ENCODE measurements at places on chromosomes 1 and 21.

DNA sequence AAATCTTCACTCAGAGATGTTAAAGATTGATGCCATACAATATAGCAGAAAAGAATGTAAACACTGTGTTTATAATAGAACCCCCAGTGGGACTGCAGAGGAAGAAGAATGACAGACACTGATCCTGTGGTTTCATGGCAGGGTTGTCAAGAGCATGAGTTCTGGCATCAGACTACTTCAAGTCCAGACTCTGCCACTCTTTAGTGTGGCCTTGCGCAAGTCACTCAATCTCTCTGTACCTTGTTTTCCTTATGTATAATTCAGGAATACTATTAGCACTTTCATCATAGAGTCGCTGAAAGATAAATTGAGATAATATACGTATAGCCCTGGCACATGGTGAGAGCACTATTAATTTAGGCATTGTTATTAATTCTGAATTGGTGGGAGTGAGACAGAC, 38.5 kb upstream of the BCL9 start:
- DNase-seq: no peak

DNA sequence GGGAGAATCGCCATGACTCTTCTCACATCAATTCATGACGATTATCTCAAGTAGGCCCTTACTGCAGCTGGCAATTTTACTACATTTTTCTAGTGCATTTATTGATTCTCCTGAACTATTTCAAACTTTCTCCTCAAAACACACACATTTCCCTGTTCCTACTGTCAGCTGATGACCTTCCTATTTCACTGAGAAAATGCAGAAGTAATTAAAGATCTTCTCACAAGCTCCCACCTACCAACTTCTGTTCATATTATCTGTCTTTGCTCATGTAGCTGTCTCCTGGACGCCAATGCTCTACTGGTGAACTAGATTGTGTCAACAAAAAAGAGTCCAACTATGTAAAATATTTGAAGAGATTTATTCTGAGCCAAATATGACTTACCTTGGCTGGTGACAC, 36.4 kb upstream of the FASLG start:
- no peak for DNase-seq

GRCh38 chr1:218887141-218887925, 286.3 kb upstream of the LYPLAL1 start:
- no peak for DNase-seq

GRCh38 chr1:165542015-165542631, 1.7 kb upstream of the LRRC52 start:
- DNase-seq: no peak

DNA sequence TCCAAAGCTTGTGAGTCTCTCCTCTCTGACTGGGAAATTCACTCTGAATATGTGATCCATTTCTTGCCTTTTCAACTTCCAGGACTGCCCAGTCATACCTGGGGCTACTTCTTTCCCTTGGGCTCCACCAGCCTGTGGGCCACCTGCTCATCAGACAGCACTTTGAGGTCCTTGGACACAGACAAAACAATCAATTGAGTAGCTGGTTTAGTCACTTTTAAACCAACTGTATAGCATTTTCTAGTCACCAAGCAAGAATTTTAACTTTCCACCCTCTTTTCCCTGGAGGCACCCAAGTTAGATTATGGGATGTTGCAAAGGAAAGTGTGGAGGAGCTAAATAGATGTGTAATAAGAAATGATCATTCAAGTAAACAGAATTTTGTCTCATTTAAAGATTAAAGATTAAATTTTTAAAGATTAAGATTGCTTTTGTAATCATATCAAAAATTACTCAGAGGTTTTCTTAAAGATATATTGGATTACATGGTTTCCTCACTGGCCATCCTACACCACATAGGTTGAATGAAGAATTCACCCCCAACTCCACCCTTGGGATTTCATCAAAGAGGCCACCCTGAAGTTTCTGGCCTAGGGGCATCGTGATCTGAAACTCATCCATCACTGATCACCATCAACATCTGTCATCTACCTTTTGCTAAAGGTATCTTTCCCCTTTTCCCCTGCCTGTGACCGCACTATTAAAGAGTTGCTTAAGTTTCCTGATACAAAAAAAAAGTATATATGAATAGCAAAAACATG, 219.2 kb upstream of the NR5A2 start:
- DNase-seq: no peak

DNA sequence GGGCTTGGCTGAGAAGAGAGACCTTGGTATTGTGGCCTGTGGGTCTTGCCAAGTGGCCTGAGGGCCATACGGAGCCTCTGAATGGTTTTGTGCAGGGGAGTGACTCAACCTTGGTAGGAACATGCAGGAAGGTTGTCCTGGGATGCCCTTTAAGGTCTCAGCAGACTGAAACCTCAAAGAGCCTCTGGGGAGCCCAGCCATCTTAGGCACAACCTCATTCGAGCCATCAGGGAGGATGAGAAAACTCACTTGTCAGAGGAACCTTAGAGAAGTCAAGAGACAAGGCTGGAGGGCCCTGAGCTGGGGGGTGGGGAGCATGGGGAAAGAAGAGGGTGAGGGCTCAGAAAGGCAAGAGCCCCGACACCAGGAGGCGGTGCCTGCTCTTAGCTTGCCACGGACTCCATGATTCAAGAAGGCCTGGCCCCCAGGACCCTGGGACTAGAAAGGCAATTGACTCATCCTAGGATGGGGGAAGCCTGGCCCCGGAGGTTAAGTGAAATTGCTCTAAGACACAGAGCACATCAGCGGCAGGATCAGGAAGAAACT, 13.0 kb downstream of the IFI6 start:
- DNase-seq: no peak

- DNase-seq: no peak
Measured at GRCh38 chr1:29645586-29645985, 409.3 kb downstream of the PTPRU start.

DNA sequence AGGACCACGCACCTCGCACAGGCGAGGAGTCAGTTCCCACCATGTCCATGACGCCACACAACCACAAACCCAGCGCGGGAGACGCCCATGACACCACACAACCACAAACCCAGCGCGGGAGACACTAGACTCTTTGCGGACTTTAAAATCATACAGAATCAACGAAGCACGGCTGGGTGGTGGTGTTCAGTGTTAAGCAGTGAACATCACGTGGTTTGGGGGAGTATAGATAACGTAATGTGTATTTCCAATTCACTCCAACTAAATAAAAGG, 19.2 kb downstream of the PTTG1IP start:
- no peak for DNase-seq

GRCh38 chr1:53299233-53299632, 28.6 kb downstream of the LRP8 start:
- DNase-seq: no peak

GRCh38 chr1:195663549-195664280, 944.5 kb downstream of the KCNT2 start:
- DNase-seq: peak; percentile 85

- DNase-seq: peak; percentile 34
Measured at GRCh38 chr1:203509135-203509534, 15.2 kb downstream of the OPTC start.

DNA sequence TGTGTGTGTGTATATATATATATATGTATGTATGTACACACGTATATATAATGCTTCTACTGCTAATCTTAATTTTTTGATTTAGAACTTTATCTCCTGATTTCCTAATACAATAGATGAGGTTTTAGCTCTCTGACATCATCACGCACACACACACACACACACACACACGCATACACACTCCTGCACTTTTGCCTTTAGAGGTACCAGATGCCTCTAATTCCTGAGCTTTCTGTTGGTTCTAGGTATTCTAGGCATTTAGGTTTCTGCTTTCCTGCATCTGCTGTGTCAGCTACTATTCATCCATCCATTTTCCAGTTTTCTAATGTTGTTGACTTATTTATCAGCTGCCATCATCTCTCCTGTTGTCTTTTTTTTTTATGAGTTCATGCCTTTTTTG, 348.3 kb downstream of the ASTN1 start:
- no peak for DNase-seq

DNA sequence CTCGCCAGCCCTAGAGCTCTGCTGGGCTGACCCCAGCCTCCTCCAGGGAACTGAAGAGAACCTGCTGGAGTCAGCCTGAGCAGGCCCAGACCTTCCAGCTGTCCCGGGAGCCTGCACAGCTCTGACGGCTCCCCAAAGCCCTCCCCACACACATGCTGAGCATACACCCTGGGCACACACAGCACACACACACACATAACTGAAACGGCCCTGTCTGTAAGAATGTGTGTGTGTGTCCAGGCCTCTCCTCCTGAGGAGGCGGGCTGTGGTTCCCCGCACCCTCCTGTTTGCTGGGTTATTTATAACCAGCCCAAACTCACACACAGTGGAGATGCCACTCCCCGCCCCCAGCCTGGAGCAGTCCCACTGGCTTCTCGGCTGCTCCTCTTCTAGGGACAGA, 20.2 kb downstream of the SDC3 start:
- DNase-seq: peak; percentile 96

- no peak for DNase-seq
Measured at GRCh38 chr1:1761504-1762376, 16.5 kb downstream of the NADK start.

GRCh38 chr1:159012495-159012894, 2.8 kb downstream of the IFI16 start:
- DNase-seq: no peak

GRCh38 chr1:201709564-201710295, 119.2 kb upstream of the IPO9 start:
- DNase-seq: peak; percentile 80

DNA sequence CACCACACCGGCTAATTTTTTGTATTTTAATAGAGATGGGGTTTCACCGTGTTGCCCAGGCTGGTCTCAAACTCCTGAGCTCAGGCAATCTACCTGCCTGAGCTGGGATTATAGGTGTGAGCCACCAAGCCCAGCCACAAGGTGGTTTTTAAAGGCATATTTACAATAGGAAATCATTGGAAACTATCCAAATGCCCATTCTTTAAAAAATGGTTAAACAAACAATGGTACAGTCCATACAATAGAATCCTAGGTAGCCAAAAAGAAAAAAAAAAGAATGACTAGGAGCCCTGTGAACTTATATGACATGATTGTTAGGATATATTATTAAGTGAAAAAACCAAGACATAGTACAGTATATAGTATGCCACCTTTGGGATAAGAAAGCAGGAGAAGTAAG, 5.3 kb downstream of the ATP2B4 start:
- DNase-seq: no peak

DNA sequence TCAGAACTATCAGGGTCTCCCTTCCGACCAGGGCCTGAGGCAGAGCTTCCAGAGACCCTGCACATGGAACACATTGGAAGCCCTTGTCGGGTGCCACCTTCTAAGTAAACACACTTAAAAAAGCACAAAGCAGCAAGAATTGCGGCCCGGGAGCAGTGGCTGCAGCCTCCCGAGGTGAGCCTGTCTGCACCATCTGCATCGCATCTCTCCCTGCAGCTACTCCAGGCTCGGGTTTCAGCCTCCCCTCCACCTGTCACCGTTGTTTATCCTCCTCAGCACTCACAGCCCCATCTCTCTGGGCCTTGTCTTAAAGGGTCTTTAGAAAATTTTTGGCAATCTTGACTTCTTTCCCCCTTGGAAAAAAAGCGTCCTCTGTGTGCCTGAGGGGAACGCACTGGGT, 95.1 kb upstream of the ARHGEF16 start:
- no peak for DNase-seq

DNA sequence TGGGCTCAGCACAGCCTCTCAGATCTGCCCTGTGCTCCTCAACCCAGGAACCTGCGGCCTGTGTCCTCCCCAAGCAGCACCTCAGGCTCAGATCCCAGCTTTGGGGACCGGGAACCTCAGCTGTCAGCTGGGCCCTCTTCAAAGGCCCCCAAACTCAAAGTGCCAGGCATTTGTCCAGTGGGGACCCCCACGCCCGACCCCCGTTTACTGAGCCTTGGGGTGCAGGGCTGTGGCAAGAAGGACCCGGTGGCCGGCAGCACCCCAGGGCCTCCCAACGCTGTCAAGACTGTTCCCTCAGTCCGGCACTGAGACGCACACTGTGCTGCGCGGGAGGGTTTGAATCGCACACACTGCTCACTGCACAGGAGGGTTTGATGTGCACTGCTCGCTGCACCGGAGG, 35.0 kb downstream of the MORN1 start:
- no peak for DNase-seq

- peak; percentile 45 for DNase-seq
Measured at GRCh38 chr21:28148400-28149064, 844.1 kb downstream of the LTN1 start.

DNA sequence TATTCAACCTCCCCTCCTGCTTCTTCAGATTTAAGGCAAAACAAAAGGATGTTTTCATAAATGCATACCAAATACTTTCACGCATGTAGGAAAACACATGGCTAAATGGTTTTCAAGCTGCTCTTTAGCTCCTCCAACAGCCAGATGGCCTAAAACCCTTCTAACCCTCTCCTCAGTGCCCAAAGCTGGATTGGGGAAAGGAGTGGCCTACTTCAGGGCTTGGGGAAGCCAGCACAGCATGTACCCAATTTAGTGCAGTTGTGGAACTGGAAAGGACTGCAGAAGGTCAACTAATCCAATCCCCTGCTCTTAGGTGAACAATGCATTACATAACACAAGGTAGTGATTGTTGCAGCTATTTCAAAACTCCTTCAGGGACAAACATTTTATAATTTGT, 9.3 kb downstream of the F5 start:
- DNase-seq: no peak

DNA sequence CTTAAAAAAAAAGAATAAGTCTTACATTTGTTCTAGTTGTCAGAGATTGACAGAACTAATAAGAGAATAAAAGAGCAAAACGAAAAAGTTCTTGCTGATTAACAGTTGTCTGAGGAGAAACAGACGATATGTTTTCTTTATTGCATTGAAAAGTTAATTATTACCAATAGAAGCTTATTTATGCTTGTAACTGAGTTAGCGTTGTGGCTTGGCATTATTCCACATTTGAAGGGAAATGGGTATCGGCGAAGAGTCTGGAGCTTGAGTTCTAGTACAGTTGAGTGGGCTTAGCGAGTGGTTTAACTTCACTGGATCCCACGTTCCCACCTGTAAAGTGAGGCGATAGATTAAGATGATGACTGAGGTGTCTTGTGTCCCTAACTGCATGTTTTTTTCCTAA, 109.0 kb downstream of the SDCCAG8 start:
- no peak for DNase-seq

DNA sequence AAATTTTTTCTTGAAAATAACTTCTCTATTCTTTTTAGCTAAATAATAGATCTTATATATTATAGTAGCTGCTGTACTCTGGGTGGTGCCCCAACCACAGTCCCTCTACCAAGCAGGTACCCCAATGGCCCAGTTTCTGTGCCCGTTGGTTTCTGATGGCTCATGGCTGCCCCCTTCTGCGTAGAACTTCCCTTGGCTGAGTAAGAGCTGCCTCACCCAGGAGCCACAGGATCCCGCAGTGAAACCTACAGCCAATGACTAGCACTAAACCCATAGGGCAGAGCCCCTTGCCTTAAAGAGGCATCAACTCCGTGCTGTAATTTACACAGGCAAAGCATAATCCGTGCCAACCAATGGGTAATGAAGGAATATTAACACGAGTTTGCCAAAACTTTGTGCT, 247.5 kb downstream of the USH2A start:
- no peak for DNase-seq

- DNase-seq: peak; percentile 33
Measured at GRCh38 chr1:108610073-108610472, 50.2 kb downstream of the EEIG2 start.

- no peak for DNase-seq
Measured at GRCh38 chr1:181143102-181143859, 54.8 kb downstream of the IER5 start.

- DNase-seq: no peak
Measured at GRCh38 chr1:59502009-59502691, 205.3 kb downstream of the FGGY start.

- no peak for DNase-seq
Measured at GRCh38 chr1:8674912-8675311, 142.5 kb downstream of the RERE start.
